ENCODE measurements at places on chromosomes 5 and 9.

GRCh38 chr9:7315746-7316145 lies 483.8 kb downstream of the DMAC1 start:
- no peak for DNase-seq
- H3K4me1 ChIP-seq = no peaks in the 10 kb centered on the region
- H3K27me3 ChIP-seq = peaks cover 4% of the 10 kb centered on the region
- H3K36me3 ChIP-seq = peaks cover 5% of the 10 kb centered on the region

DNA sequence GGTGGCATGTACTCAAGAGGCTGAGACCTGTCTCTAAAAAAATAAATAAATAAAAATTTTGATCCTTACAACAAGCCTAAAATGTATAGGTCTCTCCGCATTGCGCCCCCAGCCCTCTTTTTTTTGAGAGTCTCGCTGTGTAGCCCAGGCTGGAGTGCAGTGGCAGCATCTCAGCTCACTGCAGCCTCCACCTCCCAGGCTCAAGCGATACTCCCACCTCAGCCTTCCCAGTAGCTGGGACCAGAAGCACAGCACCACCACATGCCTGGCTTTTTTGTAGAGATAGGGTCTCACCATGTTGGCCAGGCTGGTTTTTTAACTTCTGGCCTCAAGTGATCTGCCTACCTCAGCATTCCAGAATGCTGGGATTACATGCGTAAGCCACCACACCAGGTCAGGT lies 2.2 kb upstream of the GARIN3 start:
- H3K27me3 ChIP-seq = no peaks in the 10 kb centered on the region
- H3K36me3 ChIP-seq = peaks cover 8% of the 10 kb centered on the region
- H3K4me3 ChIP-seq = no peak overlapping the region
- peaks cover 33% of the 10 kb centered on the region for H3K4me1 ChIP-seq
- peak overlapping the region; percentile 11 for H3K27ac ChIP-seq

DNA sequence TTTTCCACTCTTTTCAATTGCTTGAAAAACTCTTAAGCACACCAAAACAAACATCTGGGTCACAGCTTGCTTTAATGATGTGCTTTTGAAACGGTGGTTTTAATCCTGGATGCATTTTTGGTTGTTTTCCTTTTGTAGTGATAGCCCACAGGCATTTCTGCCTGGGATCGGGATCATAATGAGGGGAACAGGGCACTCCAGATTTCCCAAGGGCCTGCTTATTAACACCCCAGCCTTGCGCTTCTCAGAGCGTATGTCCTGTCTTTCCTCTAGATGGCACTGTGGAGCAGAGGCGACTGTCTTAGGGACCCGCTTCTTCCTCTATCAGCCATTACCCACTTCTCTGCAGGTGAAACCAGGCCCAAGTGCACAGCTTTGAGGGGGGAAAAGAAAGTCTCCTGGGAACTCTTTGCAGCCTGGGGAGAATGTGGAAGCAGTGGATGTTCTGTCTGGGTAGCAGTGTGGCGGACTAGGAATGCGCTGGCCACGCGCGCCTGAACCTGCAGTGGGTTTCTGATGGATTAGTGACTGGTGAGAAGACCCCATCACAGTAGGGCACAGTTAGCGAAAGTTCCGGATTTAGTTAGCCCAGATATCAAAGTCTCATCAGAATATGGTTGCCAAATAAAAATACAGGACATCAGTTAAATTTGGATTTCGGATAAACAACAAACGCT lies 190.1 kb downstream of the GNA14 start:
- H3K27me3 ChIP-seq = peaks cover 5% of the 10 kb centered on the region
- no peak overlapping the region for H3K27ac ChIP-seq
- peak; percentile 50 for DNase-seq

- no peaks in the 10 kb centered on the region for H3K36me3 ChIP-seq
- H3K4me3 ChIP-seq = no peak overlapping the region
- no peaks in the 10 kb centered on the region for H3K27me3 ChIP-seq
- no peaks in the 10 kb centered on the region for H3K4me1 ChIP-seq
Measured at GRCh38 chr5:127865273-127865672, 162.1 kb downstream of the CCDC192 start.

GRCh38 chr5:120053841-120054240 lies 410.3 kb upstream of the PRR16 start:
- H3K4me3 ChIP-seq = no peak overlapping the region
- DNase-seq = no peak
- H3K4me1 ChIP-seq = no peaks in the 10 kb centered on the region
- H3K36me3 ChIP-seq = no peaks in the 10 kb centered on the region
- no peaks in the 10 kb centered on the region for H3K27me3 ChIP-seq
- no peak overlapping the region for H3K27ac ChIP-seq

- H3K4me1 ChIP-seq = no peaks in the 10 kb centered on the region
- no peak overlapping the region for H3K4me3 ChIP-seq
- H3K27me3 ChIP-seq = peaks cover 6% of the 10 kb centered on the region
- no peak for DNase-seq
- H3K27ac ChIP-seq = no peak overlapping the region
- no peaks in the 10 kb centered on the region for H3K36me3 ChIP-seq
Measured at GRCh38 chr5:171614971-171615653, 170.5 kb upstream of the SMIM23 start.

DNA sequence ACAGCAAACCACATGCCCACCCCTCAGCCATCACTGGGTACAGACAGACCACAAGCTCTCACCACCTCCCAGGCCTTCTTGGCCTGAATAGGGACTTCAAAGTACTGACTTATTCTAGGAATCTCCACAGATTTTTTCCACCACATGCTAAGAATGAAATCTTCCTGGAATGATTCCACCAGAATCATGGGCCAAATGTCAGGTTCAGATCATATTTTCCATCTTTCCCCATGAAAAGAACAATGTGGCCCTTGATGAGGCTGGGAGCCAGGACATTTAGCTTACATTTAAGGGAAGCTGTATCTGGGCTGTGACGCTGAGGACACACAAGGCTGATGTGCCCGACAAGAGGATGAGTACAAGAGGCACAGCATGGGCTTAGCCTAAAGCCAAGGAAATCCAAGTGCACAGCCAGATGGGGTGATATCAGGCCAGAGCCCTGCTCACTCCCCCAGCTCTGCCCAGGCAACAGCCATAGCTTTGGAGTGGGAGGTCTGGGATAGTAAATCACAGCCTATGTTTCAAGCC lies 28.1 kb downstream of the ACSL6 start:
- no peak for DNase-seq
- H3K27ac ChIP-seq = no peak overlapping the region
- no peaks in the 10 kb centered on the region for H3K36me3 ChIP-seq
- no peak overlapping the region for H3K4me3 ChIP-seq
- H3K4me1 ChIP-seq = no peaks in the 10 kb centered on the region

- no peak for DNase-seq
- H3K27ac ChIP-seq = no peak overlapping the region
- H3K36me3 ChIP-seq = no peaks in the 10 kb centered on the region
Measured at GRCh38 chr5:127410959-127411358, 106.5 kb upstream of the PRRC1 start.

- DNase-seq = no peak
- H3K4me1 ChIP-seq = peaks cover 11% of the 10 kb centered on the region
- no peaks in the 10 kb centered on the region for H3K36me3 ChIP-seq
- no peaks in the 10 kb centered on the region for H3K27me3 ChIP-seq
Measured at GRCh38 chr5:123454259-123454911, 31.2 kb upstream of the CEP120 start.

- DNase-seq = no peak
- H3K4me3 ChIP-seq = peak overlapping the region; percentile 84
- peaks cover 14% of the 10 kb centered on the region for H3K4me1 ChIP-seq
- peaks cover 59% of the 10 kb centered on the region for H3K27me3 ChIP-seq
- H3K27ac ChIP-seq = peak overlapping the region; percentile 49
Measured at GRCh38 chr5:69492923-69493395, 369 bp downstream of the OCLN start.

DNA sequence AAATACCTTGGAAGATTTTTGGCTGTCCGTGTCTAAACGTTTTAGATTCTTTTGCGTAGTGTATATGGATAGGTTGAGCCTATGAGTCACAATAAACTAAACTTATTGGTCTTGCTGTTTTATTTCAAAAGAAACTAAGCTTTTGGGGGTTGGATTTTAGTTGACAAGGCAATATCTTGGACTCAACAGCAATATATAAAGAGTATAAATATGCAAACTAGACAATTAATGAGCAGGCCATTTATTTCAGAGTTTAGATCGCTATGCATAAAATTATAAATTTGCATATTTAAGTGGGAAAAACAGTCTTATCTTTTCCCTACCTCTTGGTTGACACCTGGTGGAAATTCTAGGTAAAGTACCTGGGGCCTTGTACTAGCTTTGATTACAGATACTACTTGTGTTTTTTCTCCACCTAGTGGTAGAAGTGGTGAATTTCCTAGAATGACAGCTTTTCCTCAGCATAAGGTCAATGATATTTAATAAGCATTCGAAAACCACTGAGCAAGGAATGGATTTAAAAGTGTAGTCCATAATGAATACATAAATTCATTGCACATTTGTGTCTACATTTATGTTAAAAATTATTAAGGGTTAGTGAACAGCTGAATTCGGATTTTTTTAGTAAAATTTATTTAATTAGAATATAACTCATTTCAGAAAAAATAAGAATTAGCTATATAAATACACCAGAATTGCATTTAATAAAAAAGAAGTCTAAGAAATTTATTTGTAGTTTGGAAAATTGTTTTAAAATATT lies 1.7 kb upstream of the ARRDC3 start:
- peak overlapping the region; percentile 27 for H3K27ac ChIP-seq
- H3K4me3 ChIP-seq = peak overlapping the region; percentile 100
- no peaks in the 10 kb centered on the region for H3K4me1 ChIP-seq
- DNase-seq = peak; percentile 37
- H3K27me3 ChIP-seq = no peaks in the 10 kb centered on the region

All from stimulated activated naive B cell treated with anti-CD40 and anti-IgM and Interleukin-4, amounts not matched to agents 10 μg/mL and 1 μg/mL and 100 μg/mL, for 72 hours (primary cell).